ENCODE measurements at places on chromosomes 5 and 9.

- DNase-seq: no peak
Measured at GRCh38 chr5:174542471-174542870, 181.9 kb upstream of the MSX2 start.

DNA sequence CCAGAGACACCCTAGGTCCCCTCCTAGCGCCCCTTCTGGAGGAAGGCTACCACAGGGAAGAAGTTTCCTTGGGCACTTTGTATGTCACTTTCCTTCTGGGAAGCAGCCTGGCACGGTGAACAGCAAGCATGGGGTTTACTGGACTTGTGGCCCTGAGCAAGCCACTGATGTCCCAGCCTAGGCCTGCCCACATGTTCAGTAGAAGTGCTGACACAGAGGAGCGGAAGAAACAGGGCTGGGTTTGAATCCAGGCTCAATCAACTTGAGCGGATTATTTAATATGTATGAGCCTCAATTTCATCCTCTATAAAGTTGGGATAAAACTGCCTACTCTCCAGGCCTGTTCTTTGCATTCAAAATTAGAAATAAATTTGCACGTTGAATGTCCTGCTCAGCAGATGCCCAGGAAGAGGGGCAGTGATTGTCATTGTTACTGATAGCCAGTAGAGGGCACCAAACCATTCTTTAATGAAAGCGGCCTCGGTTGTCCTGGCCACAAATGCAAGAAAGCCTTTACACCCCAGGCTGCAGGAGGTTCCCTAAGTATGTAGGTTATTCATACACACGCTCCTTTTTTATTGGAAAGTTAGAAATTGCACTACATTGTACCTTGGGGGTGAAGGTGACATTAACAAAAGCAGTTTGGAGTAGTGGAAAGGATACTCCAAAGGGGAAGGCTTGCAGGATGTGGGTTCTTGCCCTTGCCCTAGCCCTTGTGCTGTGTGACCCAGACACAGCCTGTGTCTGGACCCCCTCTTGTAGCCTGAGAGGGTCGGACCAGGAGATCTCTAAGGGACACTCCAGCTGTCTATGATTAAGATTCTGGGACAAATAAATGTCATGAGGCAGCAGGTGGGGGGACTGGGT lies 13.4 kb upstream of the XPA start:
- peak; percentile 17 for DNase-seq

- no peak for DNase-seq
Measured at GRCh38 chr5:103929338-103930013, 366.9 kb upstream of the NUDT12 start.

DNA sequence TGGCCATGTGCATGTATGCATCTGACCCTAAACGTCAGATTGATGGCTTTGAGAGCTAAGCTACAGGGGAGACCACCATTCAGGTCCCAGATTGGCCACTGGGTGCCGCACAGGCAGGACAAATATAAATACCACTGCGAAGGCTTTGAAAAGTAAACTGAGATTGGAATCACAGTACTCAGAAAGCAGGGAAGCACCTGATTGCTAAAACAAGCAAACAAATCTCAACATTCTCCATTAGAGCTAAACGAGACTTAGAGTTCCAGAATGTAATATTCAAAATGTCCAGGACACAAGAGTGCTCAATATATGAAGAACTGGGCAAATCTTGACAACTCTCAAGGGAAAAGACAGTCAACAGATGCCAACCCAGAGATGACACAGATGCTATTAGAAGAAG lies 61.0 kb upstream of the GFPT2 start:
- no peak for DNase-seq

DNA sequence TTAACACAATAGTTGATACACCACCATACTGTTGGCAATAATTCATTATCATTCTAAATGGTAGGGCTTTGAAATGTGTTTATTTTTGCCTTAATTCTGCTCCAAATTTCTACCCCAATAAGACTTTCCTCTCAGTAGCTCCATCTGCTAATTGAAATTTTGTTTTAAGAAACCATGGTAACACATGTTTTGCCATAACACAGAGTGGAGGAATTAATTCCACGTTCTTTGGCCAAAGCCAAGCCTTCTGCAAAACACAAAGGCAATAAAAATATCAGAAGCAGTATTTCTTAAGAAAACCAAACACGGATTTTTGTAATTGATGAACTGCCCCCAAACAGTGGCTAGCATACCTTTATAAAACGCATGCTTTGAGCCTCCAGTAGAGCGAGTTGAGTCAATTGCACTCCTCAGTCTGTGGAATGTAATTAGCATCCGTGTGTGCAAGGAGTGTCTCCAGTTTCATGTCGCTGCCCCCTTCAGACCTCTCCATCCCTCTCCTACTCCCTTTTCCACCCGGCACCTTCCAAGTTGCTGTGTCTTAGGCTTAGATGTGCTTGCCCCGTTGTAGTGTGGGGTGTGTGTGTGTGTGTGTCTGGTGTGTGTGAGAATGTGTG lies 58.2 kb upstream of the CKS2 start:
- no peak for DNase-seq

- DNase-seq: no peak
Measured at GRCh38 chr5:31104775-31105174, 88.7 kb upstream of the CDH6 start.

GRCh38 chr5:16901021-16901644 lies 35.0 kb downstream of the MYO10 start:
- no peak for DNase-seq

GRCh38 chr9:125989090-125989501 lies 241.9 kb downstream of the PBX3 start:
- DNase-seq: no peak

GRCh38 chr9:121213136-121213806 lies 11.6 kb upstream of the RAB14 start:
- no peak for DNase-seq

GRCh38 chr9:76691517-76692313 lies 72.5 kb upstream of the PCA3 start:
- DNase-seq: no peak

GRCh38 chr9:35611230-35611797 lies 6.3 kb downstream of the TESK1 start:
- DNase-seq: no peak

DNA sequence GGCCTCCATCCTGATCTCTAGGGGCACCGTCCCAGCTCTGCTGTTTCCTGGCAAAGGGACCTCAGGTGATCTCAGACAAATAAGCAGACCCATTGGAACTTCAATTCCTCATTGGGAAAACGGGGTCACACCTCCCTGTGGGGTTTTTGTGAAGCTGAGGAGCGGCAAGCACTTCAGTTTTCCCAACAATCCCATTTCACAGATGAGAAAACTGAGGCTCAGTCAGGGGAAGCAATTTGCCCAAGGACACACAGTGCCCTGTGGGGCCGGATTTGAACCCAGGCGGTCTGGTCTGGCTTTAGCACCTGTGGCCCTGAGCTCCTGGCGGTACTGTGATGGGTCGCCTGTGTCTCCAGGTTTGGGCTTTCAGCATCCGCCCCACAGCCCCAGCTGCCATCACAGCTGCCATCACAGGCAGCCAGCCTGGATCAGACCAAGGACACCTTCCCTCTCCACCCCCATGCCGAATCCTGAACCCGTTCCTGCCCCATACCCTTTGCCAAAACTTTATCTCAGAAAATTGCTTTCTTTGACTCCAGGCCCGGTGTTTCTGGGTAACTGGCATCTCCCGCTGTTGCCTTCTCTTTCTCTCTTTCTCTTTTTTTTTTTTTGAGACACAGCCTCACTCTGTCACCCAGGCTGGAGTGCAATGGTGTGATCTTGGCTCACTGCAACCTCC lies 26.4 kb downstream of the NCS1 start:
- no peak for DNase-seq

DNA sequence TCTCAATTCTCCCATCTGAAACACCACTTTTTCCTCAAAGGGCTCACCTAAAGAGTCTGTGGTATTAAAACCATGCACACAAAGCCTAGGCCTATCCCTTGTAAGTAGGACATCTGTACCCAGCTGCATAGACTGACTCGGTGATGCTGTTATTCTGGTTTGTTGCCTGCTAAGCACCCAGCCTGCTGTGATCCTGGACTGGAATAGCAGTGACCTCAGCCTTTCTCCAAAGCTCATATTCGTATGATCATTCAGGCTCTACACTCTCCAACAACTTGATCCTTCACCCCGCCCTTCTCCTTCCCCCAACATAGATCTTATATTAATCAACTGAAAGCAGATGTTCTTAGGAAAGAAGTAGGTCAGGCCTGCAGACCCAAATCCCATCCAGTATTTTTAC lies 81.4 kb upstream of the WWC1 start:
- no peak for DNase-seq

DNA sequence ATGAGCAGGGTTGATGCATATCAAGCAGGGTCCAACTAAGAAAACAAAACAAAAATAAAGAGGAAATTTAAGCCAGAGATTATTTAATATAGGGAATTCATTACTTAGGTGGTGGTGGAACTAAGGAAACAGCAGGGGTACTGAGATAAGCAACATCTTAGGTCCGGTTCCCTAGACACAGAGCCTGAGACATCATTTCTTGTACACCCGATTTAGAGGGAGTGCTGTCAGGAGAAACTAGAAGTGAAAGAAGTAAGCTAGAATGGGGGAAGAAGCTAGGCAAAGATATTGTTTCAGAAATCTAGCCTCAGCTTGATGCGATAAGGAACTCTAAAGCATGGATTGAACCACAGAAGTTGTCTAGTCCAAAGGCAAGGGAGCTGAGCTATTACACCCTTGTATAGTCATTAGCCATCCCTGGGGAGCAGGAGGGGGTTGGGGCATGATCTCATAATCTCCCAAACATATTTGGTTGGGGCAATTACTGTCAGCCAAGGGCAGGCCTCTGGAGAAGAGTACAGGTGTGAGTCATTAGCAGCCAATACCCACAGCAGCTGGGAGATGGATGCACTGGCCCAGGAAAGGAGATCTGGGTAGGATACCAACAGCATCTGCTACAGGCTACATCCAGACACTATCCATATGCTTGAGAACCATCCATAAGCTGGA lies 194.5 kb downstream of the ARL15 start:
- peak; percentile 17 for DNase-seq

- DNase-seq: no peak
Measured at GRCh38 chr5:150065346-150065745, 21.0 kb downstream of the CSF1R start.

- DNase-seq: no peak
Measured at GRCh38 chr9:132401824-132402223, 4.8 kb downstream of the TTF1 start.

Data from NCI-H1436 treated with DMSO at 0.1 percent for 48 hours (cell line).